ENCODE measurements at places on chromosomes 1 and 21. TPM values are rescaled to one million over a fixed set of nuclear protein-coding genes. Genes with fewer than 3 reads are reported as not detected.

- peaks cover 23% of the 10 kb centered on the region for H3K4me1 ChIP-seq
- no peak for DNase-seq
- peak overlapping the region; percentile 71 for H3K4me3 ChIP-seq
- peaks cover 37% of the 10 kb centered on the region for H3K36me3 ChIP-seq
- no peaks in the 10 kb centered on the region for H3K27me3 ChIP-seq
- H3K27ac ChIP-seq, result peak overlapping the region; percentile 96
These were observed 169 bp downstream of the UBAP2L start for GRCh38 chr1:154220970-154221277.

Gene S100A7
- total RNA-seq, result not detected

DNA sequence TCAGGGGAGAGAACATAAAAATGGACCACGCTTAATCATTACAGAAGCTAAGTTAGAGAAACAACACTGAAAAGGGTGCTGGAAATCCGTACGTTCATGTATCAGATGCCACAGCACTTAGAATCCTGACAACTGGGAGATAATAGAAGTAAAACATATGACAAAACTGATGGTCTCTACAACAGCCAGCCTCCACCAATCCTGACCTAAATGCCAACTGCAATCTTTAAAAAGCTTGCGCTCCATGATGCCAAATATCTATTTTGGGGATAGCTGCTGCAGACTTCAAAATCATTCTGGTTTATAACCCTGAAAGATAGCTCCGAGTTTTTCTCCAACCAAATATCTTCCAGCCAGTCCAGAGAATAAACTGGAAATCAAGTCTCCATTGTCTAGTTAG is 178.3 kb downstream of the RERE start:
- peaks cover 42% of the 10 kb centered on the region for H3K4me1 ChIP-seq
- no peak overlapping the region for H3K27ac ChIP-seq
- H3K36me3 ChIP-seq, result peaks cover under 1% of the 10 kb centered on the region
- no peaks in the 10 kb centered on the region for H3K27me3 ChIP-seq

DNA sequence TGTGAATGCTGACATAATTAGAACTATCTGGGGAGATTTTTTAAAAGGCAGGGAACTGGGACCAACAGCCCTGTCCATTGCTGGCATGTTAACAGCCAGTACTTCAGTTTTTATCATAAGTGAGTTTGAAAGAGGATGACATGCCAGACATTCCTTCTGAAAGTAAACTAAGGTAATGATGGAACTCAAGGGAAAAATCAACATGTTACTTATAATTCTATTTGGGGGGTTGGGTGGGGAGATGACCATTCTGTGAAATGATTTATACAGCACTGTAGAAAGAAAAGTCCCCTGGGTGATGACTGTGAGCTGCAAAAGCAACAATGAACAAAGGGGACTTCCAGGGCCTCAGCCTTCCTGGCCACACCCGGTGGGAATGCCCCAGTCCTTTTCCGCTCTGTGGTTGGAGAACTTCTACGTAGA is 5.4 kb upstream of the LAMC2 start:
- H3K36me3 ChIP-seq, result no peaks in the 10 kb centered on the region
- H3K4me3 ChIP-seq, result no peak overlapping the region
- H3K4me1 ChIP-seq, result peaks cover 13% of the 10 kb centered on the region
- peak overlapping the region; percentile 35 for H3K27ac ChIP-seq
- H3K27me3 ChIP-seq, result no peaks in the 10 kb centered on the region

DNA sequence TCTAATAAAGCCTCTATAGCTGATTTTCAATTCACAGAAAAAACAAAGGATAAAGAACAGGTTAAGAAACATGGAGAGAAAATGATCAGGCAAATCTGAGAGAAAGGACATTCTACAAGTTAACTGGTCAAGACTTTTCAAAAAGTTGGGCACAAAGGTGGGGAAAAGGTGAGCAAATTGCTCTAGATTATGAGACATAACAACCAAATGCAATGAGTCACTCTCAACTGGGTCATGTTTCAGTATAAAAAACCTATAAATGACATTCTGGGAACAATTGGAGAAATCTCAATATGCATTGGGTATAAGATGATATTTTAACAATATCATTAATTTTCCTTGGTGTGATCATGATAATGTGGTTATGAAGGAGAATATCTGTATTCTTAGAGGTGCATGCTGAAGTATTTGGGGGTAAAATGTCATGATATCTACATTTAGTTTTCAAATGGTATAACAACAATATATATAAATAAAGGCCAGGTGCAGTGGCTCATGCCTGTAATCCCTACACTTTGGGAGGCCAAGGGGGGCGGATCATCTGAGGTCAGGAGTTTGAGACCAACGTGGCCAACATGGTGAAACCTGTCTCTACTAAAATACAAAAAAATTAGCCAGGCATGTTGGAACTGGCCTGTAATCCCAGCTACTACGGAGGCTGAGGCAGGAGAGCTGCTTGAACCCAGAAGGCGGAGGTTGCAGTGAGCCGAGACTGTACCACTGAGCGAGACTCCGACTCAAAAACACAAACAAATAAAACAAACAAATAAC is 27.0 kb downstream of the ANKRD13C start:
- H3K27ac ChIP-seq, result no peak overlapping the region
- DNase-seq, result no peak
- H3K36me3 ChIP-seq, result no peaks in the 10 kb centered on the region
- no peaks in the 10 kb centered on the region for H3K27me3 ChIP-seq
- no peak overlapping the region for H3K4me3 ChIP-seq
- no peaks in the 10 kb centered on the region for H3K4me1 ChIP-seq
